ENCODE measurements at places on chromosomes 13 and 19.

DNA sequence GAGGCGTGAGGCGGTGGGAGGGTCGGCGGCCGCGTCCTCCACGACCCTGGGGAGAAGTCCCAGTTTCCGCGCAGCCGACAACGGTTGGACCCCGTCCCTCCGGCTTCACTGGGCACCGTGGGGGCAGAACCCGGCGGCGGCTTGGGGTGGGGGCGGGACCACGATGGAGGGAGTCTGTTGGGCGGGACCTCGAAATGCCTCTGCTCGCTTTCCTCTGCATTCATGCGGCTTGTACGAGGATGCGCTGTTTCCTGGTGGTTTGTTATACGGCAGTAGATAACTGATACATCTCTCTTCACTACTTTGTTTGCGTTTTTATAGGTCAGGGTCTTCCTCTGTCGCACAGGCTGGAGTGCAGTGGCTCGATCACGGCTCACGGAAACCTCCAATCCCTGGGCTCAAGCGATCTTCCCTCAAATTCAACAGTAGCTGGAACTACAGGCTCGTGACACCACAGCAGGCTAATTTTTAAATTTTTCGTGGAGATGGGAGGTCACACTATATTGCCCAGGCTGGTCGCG, 24.6 kb upstream of the ZNF846 start:
- no peak for DNase-seq

DNA sequence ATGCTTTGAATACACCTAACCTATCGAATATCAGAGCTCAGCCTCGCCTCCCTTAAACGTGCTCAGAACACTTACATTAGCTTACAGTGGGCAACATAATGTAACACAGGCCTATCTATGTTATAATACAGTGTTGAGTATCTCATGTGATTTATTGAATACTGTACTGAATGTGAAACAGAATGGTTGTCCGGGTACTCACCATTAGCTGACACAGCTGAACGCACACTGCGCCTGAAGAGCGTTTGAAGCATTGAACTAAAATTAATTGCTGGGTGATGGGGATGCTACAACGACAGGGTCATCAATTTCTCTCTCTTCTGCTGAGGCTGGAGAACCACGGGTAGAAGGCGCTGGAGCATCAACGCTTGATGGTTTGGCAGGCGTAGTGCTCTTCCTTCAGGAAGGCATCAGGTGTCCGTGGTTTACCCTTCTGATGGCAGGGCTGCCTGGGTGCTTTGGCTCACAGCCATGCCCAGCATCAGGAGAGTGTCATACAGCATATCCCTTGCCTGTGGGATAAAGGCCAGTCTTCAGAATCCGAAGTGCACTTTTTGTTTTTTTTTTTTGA, 46.9 kb upstream of the UBE2L5 start:
- no peak for DNase-seq

DNA sequence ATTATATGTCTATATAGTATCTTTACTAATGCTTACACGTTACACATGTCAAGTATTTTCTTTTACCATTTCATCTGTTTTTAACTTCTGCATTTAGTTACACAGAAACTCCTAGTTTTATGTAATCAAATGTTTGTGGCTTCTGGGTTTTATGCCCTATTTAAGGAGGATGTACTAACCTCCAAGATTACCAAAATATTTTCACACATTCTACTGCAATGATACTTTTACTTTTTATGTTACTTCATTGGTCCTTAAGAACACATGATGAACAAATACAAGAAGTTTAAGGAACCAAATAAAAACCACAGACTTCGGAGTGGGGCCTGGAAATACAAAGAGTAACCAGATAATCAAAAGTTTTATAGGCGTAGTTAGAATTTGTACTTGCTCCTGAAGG, 37.2 kb downstream of the ZC3H13 start:
- DNase-seq, result no peak

DNA sequence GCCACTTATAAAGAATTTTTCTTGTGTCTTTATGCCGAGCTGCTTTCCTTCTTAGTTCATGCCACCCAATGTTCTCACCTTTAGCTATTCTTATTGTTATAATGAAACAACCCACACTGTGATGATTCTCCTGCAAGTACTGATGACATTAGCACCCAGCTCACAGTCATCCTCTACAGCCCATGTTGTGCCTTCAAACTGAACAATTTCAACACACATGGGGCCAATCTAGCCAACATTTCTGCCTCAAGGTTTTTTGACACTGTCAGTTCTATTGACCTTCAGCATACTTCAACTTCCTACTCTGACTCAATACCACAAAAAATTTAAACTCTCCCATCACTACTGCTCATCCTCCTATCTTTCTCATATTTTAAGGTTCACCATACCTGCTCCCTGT, 752.4 kb downstream of the FGF9 start:
- DNase-seq, result no peak
